T-helper 9 cell (primary cell): ENCODE measurements at places on chromosomes 3 and 15.

DNA sequence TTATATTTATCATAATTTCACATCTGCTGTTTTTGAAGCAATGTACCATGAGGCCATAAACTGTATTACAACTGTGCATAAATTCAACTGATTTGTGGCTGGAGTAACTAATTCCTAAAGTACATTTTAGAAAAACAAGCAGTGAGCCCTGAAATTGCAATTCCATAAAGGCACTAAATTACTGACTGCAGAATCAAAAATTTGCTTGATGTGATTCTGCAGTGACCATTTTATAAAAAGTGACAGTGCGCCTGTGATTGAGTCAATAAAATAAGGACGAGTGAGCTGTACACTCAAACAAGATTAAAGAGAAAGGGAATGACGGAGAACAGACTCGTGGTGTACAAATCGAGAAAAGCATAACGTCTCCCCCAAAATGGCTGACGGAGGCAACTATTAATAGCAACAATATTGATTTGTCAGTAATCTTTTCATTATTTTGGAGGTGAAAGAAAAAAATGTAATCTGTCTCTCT is 121.4 kb upstream of the MEIS2 start:
- no peak for DNase-seq

DNA sequence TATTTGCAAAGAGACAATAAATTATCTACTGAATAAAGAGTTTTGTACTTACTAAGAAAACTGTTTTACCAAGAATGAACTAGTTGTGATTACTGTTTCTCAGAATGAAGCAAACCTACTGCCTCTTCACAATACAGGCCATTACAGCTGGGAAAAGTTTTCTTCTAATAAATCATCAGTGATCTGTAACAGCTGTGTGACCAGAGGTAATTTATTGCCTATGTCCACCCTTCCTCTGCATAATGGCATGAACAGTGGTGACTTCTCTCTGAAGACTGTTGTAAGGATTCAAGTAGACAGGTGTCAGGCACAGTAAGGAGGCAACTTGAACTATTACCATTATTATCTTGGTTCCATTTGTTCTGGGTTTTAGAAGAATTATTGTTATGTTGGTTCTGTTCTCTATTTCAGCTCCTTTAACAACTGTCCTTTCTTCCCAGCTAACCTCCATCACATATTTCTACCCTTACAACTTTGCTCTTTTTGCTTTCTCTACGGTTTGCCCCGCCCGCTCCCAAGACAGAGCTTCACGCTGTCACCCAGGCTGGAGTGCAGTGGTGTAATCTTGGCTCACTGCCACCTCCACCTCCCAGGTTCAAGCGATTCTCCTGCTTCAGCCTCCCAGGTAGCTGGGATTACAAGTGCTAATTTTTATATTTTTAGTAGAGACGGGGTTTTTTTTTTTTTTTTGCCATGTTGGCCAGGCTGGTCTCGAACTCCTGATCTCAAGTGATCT is 51.5 kb downstream of the PRKAR2A start:
- DNase-seq, result no peak

DNA sequence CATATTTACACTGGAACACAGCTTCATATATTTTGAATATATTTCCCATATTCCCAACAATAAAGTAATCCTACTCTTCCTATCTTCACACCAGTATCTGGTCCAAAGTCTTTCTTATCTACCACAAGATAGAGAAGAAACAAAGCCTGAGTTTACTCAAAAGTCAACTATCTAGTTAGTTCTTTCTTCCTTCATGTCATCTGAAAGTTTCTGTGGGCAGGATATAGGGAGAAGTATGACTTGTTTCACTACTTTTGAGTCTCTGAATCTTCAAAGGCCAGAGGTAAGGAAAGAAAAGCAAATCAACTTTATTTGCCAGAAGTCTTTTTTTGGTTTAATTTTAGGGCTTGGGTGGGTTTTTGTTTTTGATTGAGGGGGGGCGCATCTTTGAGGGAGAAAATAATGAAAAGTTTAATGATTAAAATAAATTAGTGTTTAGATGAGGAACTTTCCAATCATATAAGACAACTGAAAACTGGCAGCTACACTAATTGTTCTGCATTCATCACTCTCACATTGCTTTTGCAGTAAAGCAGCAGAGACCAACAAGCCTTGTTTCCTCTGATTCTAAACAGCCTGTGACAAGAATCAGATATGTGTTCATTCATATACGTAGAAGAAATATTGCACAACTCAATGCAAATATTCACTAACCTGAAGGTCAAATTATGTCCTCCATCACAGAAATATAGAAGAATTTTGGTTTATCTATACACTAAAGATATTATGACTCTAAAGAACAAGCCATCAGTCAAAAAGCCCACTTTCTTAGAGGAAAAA is 421.4 kb downstream of the SHQ1 start:
- no peak for DNase-seq

GRCh38 chr3:108552267-108553159 is 36.7 kb downstream of the CIP2A start:
- no peak for DNase-seq
